Stimulated activated CD4-positive, alpha-beta T cell treated with anti-CD3 and anti-CD28 coated beads, Interleukin-15, amount 100 ng/mL, for 1 hour (primary cell): ENCODE measurements at places on chromosomes 4 and X.
A peak's percentile ranks its signal among the peaks of the same experiment; 100 is the strongest.

DNA sequence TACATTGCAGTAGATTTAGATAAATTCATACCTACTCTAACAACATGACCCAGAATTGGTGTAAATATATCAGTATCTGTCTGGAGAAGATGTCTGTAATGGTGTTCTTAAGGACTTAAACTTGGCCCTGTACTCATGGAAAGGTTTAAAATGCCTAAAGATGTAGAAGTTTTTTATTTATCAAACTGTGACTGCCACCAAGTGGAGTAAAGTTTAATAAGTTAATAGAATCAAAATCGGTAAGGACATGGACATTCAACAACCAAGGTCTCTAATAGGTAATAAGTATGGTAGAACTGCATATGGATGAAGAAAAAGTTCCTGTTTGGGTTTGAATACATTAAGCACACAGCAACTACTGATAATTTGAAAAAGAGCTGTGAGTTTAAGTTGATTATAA is 474.0 kb upstream of the NDST3 start:
- no peak for DNase-seq

DNA sequence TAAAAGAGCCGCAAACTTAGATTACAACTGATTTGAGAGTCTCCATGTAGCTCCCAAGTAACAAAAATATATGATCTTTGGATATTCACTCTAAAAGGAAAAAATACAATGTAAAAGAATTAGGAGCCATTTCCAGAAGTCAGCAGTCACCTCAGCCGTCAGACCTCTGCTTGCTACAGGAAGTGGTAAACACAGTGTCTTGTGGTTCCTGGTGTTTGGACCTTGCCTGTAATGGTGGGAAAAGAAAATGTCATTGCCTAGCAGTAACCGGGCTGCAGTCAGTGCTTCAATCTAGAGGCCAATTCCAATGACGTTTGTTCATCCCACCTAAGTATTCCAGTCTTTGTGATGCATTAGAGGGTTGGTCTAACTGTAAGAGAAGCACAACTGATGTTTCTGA is 28.9 kb upstream of the SMIM31 start:
- DNase-seq = no peak

DNA sequence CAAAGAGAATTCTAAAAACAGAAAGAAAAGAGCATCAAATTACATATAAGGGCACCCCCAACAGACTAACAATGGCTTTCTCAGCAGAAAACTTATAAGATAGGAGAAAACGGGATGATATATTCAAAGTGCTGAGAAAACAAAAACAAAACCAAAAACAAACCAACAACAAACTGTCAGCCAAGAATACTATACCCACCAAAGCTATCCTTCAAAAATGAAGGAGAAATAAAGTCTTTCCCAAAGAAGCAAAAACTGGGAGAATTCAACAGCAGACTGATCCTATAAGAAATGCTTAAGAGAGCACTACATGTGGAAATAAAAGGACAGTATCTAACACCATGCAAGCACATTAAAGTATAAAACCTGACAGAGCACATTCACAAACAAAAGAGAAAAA is 168.6 kb downstream of the NEK1 start:
- DNase-seq = no peak

GRCh38 chrX:72079607-72080006 is 52.1 kb downstream of the RTL5 start:
- no peak for DNase-seq

GRCh38 chrX:11531226-11531625 is 134.5 kb downstream of the ARHGAP6 start:
- DNase-seq = no peak

- DNase-seq = no peak
These were observed 53.1 kb downstream of the ELF4 start for GRCh38 chrX:130057209-130057608.

DNA sequence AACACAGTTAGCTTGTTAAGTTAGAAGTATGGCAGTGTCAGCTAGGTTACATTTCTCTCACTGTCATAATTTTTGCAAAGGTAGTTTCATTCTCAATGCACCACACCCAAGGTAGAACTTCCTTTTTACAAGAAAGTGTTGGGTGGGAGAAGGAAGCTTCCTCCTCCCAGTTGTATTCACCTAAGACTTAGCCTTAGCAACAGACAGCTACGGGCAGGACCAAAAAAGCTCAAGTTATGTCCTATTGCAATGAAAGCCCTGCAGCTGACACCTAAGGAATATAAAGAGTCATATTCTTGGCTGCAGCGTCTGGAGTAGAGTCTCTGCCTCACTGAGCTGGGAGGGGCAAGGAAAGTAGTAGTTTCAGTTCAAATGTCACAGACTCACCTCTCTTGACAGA is 25.1 kb upstream of the PRDM8 start:
- no peak for DNase-seq

DNA sequence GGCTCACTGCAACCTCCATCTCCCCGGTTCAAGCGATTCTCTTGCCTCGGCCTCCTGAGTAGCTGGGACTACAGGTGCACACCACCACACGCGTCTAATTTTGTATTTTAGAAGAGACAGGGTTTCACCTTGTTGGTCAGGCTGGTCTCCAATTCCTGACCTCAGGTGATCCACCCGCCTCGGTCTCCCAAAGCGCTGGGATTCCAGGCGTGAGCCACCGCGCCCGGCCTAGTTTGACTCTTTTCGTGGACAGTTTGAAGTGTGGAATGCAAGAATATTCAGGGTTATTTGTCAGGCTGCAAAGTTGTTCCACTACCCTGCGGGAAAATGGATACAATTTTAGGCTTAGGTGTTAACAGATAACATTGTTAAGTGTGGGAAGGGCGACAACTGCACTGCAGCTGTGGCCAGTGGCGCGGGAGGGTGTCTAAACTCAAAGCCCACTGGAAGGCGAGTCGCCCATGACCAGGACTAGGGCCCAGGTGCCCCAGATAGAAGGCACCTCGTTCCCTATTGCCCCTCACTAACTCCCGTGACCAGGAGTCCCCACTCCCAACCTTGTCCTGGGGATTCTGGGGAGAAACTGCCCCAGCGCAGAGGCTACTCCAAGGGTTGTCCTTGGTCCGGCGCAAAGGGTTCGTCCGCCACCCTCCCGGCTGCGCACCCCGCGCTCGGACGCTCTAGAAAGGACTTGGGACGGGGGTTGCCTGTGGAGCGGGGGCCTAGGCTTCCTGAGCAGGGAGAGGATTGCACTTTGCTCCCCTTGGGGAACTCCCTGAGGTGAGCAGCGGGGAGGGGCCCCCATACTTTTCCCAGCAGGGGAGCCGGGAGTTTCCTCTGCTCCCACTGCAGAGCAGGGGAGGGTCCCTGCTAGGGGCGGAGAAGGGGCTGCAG is 1.1 kb upstream of the CD99 start:
- no peak for DNase-seq

DNA sequence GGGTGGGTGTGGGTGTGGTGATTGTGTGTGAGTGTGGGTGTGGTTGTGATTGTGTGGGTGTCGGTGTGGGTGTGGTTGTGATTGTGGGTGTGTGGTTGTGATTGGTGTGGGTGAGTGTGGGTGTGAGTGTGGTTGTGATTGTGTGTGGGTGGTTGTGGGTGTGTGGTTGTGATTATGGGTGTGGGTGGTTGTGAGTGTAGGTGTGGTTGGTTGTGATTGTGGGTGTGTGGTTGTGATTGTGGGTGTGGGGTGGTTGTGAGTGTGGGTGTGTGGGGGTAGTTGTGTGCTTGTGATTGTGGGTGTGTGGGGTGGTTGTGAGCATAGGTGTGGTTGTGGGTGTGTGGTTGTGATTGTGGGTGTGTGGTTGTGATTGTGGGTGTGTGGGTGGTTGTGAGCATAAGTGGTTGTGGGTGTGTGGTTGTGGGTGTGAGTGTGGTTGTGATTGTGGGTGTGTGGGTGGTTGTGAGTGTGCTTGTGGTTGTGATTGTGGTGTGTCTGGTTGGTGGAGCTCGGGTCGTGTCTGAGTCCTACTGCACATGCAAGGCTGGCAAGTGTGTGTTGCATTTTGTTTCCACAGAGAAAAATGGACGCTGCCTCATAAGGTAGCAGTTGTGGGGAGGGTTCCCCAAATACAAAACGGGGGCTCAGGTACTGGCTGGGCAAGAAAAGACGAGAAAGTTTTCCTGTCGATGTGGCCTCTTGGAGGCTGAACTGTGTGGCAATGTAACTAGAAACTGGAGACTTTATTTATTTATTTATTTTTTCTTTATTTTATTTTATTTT is 116.7 kb downstream of the UBE2K start:
- no peak for DNase-seq

GRCh38 chrX:11787564-11787963 is 29.5 kb downstream of the MSL3 start:
- peak; percentile 17 for DNase-seq

- no peak for DNase-seq
These were observed 43.9 kb downstream of the CC2D2A start for GRCh38 chr4:15513545-15513944.

GRCh38 chr4:149766135-149766534 is 49.5 kb downstream of the IQCM start:
- no peak for DNase-seq

- no peak for DNase-seq
These were observed 98.6 kb upstream of the PLS3 start for GRCh38 chrX:115462406-115462805.

GRCh38 chrX:55777596-55777995 is 60.0 kb downstream of the RRAGB start:
- DNase-seq = no peak

DNA sequence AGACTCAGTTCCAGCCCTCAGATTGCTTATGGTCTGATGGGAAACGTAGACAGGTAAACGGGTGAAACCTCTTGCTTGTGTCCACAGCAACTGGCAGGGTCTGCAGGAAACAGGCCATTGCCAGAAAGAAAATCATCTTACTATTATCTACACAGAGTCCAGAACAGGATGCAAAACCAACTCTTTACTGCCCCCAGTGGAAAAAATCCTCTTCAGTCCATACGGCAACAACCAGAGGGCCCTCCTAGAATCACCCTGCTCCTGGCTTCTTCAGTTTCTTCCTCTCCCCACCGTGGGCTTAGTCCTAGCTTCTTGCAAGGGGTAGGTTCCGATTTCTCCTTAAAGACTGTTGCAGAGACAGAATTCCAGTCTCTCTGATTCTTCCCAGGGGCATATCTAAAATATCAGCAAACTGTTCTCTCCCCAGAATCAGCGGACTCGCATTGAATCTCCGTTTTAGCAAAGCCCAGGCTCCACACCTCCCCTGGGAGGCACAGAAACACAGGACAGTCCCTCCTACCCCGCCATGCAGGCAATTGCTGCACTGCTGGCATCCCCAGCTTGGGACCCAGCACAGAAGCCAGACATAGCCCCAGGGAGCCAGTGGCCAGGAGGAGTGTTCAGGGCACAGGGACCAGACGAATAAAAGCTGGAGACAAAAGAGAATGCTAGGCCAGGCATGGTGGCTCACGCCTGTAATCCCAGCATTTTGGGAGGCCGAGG is 41.0 kb upstream of the SH3RF1 start:
- no peak for DNase-seq

- DNase-seq = no peak
These were observed 139.3 kb downstream of the TLL1 start for GRCh38 chr4:166012129-166013030.

DNA sequence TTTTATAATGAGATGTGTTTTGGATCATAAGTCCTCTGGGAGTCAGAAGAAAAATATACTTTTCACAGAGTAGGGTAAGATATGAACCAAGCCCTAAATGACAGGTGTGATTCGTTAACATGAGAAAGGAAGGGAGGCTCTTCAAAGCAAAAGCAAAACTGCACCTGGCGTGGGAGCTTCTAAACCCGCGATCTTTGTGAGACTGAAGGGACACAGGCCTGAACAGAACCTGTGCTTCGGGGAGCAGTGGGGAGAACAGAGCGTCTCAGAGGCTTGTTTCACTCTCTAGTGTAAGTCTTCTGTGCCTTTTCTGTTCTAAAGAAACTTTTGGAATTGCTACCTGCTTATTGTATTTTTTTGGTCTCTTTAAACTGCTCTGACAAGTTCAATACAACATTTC is 30.2 kb upstream of the CYP4V2 start:
- DNase-seq = no peak

DNA sequence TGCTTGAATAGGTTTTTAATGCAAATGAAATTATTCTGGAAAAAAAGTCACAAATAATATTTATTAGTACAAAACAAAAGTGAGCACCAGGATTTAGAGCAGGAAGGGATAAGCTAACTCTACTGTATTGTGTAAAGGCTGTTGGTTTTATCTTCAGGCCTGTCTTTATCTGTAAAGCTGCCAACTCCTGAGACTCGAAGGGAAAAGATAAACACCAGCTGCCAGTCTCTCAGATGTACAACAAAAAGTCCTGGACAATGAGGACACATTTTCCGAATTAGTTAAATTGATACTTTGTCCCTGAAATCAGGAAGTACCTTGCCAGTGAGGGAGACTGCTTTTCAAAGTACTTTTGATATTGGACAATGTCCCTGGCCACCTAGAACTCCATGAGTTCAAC is 8.8 kb downstream of the DDX60 start:
- no peak for DNase-seq

- no peak for DNase-seq
These were observed 141.2 kb upstream of the SCML1 start for GRCh38 chrX:17596061-17596460.

DNA sequence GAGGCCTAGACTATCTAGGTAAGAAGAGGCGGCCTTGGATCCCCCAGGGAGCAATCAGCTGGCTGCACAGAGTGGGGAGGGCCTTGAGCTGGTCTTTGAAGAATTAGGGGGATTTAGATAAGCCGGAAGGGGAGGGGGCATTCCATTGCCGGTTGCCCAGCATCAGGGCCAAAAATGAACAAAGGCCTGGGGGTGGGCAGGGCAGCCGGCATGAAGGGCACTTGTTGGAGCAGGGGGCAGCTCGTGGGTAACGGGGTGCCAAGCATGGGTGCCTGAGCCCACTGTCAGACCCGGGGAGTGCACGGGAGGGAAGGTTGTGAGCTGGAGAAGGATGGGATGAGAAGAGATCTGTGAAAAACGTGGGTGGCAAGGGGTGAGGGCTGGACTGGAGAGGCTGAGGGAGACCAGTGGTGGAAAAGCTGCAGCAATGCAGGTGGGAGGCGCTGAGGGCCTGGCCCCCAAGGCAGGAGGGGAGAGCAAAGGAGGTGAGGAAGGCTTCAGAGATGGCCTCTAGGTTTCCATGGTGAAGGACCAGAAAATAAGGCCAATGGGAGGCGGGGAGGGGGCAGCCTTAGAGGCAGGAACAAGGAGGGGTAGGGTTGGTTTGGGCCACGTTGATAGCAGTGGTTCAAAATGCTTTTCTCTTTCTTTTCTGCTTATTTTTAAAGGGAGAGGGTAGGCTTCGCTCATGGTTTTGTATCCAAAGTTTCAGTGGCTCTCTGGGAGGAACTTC is 8.6 kb downstream of the KLF3 start:
- no peak for DNase-seq

- no peak for DNase-seq
These were observed 15.3 kb upstream of the HPRT1 start for GRCh38 chrX:134444681-134445080.

GRCh38 chr4:26885912-26886274 is 25.3 kb downstream of the STIM2 start:
- DNase-seq = no peak

DNA sequence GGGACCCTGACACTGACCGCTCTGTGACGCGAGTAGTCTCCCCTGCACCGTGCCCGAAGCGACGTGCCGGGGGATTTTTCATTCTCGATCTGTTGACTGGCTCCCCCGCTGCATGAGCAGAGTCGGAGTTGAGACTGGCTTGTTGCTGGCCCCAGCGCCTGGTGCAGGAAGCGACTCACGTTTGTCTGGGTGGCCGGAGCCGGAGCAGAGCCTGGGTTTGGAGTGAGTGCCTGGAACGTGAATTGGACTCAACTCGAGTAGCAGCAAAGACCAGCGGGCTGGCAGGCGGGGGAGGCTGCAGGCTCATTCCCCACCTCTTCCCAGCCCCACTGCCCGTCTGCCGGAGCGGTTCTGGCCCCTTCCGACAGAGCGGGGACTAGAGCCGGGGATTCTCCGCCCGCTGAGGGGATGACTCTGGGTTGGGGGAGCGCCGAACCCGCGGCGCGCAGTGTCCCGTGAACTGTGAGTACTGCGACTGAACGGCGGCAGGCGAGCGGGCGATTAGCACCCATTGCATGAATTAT is 554 bp downstream of the PCDH7 start:
- no peak for DNase-seq
